ENCODE measurements at places on chromosomes 2 and 18.

DNA sequence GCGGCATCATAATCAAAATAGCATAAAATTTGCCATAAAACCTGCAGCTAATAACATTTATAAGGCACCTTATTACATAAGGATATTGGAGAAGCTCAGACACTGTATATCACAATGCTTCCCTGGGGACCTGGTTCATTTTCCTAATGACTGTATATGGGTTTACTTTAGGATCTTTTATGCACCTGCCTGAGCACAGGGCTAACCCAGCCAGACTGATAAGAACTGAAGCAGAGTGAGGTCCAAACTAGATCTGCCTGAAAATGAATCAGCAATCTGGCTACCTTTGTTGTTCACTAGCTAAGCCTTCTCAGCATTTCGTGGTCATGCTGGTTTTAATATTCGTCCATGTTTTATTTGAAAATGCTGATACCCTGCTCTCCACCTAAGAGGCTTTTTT is 1922.3 kb upstream of the CELF4 start:
- no peaks in the 10 kb centered on the region for H3K4me1 ChIP-seq
- H3K4me3 ChIP-seq, result no peak overlapping the region
- H3K27me3 ChIP-seq, result no peaks in the 10 kb centered on the region
- H3K36me3 ChIP-seq, result no peaks in the 10 kb centered on the region

- no peaks in the 10 kb centered on the region for H3K36me3 ChIP-seq
- peaks cover 5% of the 10 kb centered on the region for H3K4me1 ChIP-seq
- H3K27ac ChIP-seq, result no peak overlapping the region
- no peak overlapping the region for H3K4me3 ChIP-seq
These were observed 9.5 kb downstream of the USP40 start for GRCh38 chr2:233556881-233557736.

DNA sequence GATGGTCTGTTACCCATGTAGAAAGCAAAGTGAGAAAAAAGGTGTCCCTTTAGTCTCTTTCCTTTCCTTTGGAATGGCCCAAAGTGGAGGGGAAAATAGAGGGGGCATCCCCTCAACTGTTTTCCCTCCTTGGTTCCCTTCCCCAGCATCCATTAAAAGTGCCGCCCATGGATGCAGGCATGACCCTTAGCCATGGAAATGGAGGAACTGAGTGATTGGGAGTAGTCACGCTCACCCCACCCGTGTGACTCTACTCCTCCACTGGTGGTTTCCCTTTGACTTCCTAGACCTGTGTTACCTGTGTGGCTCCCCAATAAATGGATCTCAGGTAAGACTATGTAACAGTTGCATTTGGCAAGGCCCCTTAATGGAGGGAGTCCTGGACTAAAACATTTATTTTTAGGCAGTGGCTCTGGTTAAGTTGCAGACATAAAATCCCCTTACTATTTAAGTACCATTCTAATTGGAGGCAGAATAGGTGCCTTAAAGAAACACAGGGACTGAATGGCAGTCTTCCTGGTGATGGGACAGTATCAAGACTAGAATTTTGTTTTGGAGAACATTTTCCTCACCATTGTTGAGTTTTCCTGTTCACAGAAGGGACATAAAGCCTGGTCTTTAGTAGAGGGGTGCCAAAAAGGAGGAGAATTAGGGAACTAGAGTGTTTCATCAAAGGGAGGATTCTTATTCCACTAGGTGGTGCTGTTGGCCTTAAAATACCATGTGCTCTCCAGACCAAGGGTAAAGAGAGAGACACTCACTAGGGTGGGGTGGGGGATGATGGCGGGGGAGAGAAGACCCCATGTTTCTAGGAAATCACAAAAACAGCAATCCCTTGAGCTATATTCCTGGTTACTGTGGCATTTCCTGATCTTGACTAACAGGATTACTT is 25.7 kb upstream of the PLA2R1 start:
- no peaks in the 10 kb centered on the region for H3K36me3 ChIP-seq
- H3K4me3 ChIP-seq, result no peak overlapping the region
- no peak for DNase-seq
- H3K27ac ChIP-seq, result no peak overlapping the region
- H3K4me1 ChIP-seq, result no peaks in the 10 kb centered on the region
- H3K27me3 ChIP-seq, result no peaks in the 10 kb centered on the region

GRCh38 chr18:59233017-59233410 is 13.1 kb downstream of the GRP start:
- H3K36me3 ChIP-seq, result no peaks in the 10 kb centered on the region
- no peaks in the 10 kb centered on the region for H3K4me1 ChIP-seq
- no peak for DNase-seq
- no peaks in the 10 kb centered on the region for H3K27me3 ChIP-seq

DNA sequence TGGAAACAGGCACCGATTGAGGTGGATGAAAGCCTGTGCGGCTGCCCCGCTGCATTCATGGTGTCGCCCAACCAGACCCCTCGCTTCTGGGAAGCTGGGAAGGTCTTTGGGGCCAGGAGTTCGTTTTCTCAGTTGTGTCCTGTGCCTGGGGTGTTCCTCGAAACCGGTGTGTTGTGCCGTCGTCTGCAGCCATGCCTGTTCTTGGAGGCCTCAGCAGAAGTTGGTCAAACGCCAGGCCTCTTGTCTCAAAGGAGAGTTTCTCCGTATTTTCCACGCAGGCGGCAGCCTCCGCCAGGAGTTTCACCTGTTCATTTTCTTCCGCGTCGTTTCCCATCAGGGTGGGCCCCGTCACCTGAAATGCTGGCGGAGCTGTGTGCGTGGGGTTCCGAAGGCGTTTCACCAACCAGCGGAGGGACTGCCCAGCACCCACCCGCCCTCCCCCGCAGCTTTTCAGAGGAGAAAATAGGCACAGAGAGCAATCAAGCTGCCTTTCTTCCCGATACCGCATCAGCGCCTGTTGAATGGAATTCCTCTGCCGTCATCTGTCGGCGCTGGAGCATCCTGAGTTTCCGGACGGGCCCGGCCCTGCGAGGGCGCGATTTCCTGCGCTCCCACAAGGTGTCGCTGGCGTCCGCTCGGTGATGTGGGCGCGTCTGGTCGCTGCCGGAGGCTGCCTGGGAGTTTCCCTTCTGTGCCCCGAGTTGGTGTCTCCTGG is 17.0 kb upstream of the NFATC1 start:
- H3K4me3 ChIP-seq, result no peak overlapping the region
- no peaks in the 10 kb centered on the region for H3K4me1 ChIP-seq
- no peaks in the 10 kb centered on the region for H3K36me3 ChIP-seq
